ENCODE measurements at places on chromosomes 2 and 18.

DNA sequence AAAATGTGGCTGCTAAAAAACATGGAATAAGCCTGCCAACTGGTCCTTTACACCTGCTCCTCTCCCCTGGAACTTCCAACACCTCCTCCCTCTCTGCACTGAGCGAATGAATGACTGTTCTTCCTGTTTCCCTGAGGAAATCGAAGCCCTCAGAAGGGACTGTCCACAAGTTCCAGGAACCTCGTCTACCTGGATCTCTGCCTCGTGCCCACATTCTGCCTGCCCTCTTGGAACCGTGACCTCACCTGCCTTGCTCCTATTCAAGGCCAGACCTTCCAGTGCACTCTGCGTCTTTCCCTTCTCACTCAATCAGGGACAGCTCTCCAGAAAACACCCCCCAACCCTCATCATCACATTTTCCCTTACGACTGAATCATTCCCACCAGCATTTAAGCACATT, 4.4 kb upstream of the CAB39 start:
- DNase-seq = no peak

- DNase-seq = no peak
Observed at GRCh38 chr18:2916184-2916583, 69.4 kb downstream of the EMILIN2 start.

GRCh38 chr2:72765997-72766609, 59.7 kb downstream of the EXOC6B start:
- no peak for DNase-seq

DNA sequence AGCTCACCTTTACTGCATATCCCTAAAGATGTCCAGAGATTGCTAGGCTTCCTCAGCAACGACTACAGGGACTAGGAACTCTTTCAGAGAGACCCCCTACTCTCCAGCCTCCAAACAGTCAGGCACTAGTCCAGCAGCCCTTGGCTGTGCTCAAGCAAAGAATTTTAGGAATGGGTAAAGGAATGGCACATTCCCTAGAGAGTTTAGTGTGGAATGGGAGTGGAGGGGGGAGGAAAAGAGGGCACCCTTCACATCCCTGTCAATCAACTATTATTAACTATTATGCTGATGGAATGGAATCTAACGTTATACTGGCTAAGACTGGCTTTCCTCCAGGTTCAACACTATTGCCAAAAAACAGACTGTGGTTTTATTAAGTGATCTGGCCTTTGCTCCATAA, 64.8 kb downstream of the IKZF2 start:
- no peak for DNase-seq

GRCh38 chr2:208101716-208102631, 22.4 kb downstream of the CRYGD start:
- no peak for DNase-seq

GRCh38 chr2:120887320-120887697, 151.6 kb downstream of the GLI2 start:
- DNase-seq = no peak

All from activated gamma-delta T cell (primary cell).